NCI-H146 (cell line): ENCODE measurements at places on chromosomes 7 and 10.

GRCh38 chr7:49497471-49497870 is 276.0 kb upstream of the VWC2 start:
- no peak for DNase-seq

GRCh38 chr10:118342638-118343020 is 505 bp upstream of the FAM204A start:
- peak; percentile 58 for DNase-seq

DNA sequence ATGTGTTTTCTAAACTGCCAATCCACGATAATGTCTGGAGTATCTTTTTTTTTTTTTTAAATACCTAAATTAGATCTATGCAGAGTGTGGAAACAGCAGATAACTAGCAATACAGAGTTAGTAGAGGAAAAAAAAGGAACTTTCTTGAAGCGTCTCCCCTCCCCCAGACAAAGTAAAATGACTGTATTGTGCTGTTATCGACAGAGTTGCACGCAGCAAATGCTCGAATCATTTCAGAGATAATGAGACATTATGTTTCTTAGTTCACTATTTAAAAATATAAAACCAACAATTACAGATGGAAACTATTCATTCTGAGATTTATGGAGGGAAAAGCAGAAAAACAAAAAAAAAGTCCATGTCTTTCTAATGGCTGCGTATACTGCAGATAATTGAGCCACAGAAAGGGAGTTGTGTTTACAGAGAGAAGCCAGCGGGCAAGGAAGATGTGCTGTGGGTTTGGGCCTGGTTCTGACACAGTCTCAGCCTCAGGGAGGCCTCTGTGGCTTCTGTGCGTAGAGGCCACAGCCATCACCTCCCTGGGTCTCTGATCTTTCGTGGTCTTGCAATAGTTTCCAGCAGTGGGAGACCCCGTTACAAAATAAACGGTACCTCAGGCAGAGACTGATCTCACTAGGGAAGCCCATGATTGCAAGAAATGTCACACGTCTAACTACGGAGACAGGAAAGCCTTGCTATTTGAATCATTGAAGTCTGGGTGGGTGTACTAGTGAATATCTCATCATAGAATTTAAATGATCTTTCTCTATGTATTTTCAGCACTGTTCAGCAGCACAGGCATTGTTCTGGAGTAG is 19.1 kb upstream of the KLF6 start:
- peak; percentile 53 for DNase-seq

- DNase-seq, result no peak
Measured at GRCh38 chr7:52233248-52233647, 802.2 kb upstream of the POM121L12 start.

- no peak for DNase-seq
Measured at GRCh38 chr10:71513936-71514335, 117.2 kb downstream of the CDH23 start.

DNA sequence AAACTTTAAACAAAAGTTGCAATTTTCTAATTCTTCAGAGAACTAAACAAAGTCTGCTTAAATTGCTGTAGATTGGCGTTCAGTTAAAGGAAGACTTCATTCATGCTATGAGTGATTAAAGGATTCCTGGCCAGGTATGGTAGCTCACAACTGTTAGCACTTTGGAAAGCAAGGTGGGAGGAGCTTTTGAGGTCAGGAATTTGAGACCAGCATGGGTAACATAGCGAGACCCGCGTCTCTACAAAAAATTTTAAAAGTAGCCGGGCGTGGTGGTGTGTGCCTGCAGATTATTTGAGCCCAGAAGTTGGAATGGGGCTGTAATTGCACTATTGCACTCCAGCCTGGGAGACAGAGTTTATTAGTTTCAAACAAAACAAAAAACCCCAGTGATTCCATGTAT is 13.5 kb upstream of the SCRN1 start:
- DNase-seq, result no peak

GRCh38 chr10:119691726-119692125 is 34.1 kb upstream of the INPP5F start:
- no peak for DNase-seq

GRCh38 chr10:43350156-43350555 is 21.3 kb upstream of the FXYD4 start:
- no peak for DNase-seq

DNA sequence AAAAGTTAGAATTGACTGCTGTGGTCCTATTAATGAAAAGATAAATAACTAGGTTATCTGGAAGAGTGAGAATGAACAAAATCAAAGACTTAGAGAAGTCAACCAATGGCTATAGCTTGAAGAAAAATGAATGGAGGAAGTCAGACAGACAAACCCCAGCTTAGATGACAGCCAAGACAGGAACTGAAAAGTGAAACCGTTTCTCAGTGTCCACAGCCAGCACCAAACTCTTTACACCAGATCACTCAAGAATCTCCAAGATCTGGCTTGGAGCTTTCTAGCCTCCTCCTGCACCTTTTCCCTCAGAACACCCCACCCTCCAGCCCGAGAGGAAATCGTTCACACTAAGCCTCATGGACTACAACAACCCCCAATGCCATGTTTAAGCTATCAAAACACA is 167.0 kb downstream of the SFMBT2 start:
- no peak for DNase-seq

DNA sequence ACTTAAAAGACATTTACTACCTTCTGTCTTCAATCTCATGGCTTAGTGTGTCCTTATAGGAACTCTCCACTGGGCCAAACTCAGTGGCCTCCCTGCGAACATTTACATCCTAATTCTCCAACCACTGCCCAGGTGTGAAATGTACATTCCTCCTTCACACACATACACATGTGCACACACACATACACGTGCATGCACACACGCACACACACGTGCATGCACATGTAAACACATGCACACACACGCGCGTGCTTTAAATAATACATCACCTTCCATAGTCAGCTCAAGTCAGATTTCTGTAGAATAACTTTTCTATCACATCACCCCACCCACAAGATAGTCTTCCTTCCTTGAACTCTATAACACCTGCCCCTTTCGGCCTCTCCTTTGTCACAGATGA is 216.5 kb downstream of the TMEM178B start:
- DNase-seq, result no peak

- peak; percentile 56 for DNase-seq
Measured at GRCh38 chr7:37201003-37201875, 247.4 kb downstream of the ELMO1 start.

DNA sequence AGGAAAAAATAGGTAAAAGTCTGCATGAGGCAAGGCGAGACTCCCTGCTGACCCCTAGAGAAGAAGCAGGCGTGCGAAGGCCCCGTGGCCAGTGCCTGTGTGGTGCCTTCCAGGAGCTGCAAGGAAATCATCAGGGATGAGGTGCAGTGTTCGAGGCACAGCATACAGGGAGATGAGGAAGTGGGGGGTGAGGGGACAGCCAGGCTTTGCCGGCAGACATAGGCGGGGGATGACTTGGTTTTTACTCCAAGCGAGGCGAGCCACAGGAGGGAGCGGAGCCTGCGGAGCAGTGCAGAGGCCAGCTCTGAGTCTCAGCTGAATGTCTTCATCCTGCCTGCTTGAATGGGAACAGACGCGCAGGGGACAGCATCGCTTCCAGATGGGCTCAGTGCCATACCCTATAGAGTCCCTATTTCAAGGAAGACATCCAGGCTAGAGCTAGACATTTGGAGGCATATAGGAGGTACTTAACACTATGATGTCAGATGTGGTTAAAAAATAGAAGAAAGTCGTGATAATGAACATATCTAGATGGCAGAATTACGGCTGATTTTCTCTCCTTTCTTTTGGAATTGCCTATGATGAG is 49.5 kb downstream of the TCERG1L start:
- DNase-seq, result no peak

DNA sequence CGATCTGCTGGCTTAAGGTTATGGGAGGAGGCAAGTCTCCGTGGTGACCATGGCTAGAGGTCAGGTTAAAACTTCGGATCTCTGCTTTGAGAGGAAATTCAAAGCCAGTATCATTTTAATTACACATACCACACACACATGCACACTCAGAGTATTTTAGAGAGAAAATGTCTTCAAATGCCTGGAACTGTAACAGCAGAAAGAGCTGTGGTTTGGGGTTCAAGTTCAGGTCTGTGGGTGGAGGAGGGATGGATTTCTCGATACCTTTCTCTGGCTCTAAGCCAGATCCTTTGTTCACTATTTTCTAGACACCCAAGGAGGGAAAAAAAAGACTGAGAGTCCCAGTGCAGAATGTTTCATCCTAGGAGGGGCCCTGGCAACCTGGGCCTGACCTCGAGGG is 32.5 kb downstream of the ARL3 start:
- no peak for DNase-seq

- DNase-seq, result peak; percentile 63
Measured at GRCh38 chr7:151059367-151060112, at the start of gene SLC4A2. TSS of gene SLC4A2 (plus strand) at chr7:151059589. CDS start at chr7:151061988, 2,399 bp downstream.

- peak; percentile 11 for DNase-seq
Measured at GRCh38 chr10:113891476-113891875, 37.0 kb downstream of the NHLRC2 start.

DNA sequence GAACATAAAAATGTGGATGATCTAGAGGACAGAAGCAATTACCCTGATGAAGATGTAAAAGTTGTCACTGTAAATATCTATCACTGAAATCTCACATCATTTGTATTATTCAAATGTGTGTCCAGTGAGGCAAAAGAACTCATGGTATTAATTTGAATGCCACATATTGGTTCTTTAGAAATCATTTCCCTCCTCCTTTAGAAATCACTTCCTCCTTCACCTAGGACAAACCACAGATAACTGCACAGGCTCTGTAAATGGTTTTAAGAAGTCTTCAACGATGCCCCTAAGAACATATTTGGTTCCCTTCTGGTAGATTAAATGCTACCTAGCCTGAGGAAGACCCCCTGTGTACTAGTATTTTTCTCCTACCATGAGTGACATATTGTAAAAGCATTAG is 33.1 kb upstream of the ZNF518A start:
- no peak for DNase-seq

GRCh38 chr10:131477457-131478121 is 166.1 kb upstream of the TCERG1L start:
- no peak for DNase-seq

- DNase-seq, result no peak
Measured at GRCh38 chr7:109449760-109450159, 880.1 kb downstream of the DNAJB9 start.

DNA sequence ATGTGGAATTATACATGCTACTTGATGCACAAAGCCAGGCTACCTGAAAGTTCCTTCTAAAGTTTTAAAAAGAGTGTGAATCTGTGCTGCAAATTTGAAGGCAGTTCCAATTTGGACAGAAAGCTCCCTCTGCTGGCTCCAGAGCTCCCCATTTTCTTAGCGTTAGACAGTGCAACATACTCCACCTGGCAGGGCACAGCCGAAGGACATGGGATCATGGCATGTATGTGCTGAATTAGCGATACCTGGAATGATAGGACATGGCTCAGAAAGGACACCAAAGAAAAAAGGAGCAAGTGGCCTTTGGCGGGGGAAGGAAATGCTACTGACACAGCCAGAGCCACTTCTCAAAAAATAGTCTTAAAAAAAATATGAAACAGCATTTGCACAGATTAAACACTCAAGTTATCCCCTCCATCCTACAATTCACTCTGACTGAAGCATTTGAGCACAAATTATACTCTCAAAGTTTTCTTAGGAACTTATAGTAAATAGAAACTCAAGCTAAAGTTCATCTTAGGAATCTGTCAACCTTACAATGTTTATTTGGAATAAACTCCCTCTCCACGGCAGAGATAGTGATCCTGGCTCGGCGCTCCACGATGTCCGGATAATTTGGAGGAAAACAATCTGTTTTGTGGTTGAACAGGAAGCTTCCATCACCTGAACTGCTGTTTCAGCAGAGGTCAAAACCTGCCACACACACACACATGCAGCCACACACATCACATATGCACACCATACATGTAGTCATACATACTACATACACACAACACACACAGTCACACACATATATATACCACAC is 80.0 kb downstream of the C7orf25 start:
- no peak for DNase-seq

DNA sequence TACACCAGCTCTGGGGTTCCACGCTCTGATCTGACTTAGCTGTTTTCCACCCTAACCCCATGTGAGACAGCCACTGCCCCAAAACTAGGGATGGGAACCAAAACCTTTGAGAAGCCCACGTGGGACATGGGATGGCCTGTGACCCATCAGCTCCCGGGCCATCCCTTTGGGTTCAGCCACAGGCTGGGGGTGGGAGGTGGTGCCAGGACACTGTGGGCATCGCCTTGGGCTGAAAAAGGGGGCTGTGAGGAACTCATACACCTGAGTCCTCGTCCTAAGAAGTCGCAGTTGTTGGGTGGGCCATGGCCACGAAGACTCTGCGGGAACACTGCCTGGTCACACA is 379.1 kb downstream of the DNAJB6 start:
- DNase-seq, result no peak

DNA sequence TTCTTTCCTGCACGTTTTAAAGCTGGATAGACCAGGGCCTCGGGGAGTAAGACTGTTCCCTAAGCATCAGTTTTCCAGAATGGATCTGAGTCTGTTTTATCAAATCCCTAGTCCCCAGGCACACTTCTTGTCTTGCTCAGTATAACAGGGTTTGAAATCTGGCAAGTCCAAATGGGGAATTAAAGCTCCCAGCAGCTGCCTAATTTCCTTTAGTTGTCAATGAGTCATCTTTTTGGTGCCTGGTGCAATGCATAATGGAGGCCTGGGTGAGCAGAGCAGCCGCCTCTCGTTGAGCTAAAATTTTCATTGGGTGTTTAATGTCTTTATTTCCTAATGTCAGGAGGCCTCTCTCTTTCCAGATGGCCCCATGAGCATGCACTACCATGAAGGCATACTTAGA is 87.9 kb downstream of the STRA8 start:
- peak; percentile 10 for DNase-seq

GRCh38 chr10:59372543-59372942 is 10.2 kb upstream of the FAM13C start:
- DNase-seq, result no peak

- no peak for DNase-seq
Measured at GRCh38 chr7:9835199-9835598, 1138.5 kb upstream of the PHF14 start.

DNA sequence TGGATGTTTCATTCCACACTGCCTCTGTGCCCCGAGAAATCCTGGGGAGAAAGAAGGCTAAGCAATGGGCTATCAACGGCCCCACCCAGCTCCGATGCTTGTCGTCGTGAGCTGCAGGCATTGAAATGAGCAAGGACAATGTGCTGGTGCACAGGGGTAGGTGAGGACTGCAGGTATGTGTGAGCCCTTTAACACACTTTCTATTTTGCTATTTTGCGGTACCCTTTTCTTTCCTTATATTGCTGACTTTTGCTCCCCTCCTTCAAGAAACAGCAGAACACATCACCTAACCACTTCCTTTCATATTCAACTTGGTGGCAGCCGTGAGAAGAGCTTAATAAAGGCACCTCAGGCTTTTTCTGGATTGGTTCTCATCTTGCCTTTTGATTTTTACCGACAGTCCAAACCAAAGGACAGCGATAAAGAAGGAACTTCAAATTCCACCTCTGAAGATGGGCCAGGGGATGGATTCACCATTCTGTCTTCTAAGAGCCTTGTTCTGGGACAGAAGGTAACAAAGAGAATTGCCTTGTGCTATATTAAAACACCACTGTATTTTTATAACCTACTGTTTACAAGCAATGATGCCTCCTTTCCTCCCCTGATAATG is 39.2 kb downstream of the AIFM2 start:
- DNase-seq, result no peak
